Fibroblast of skin of right biceps (primary cell): ENCODE measurements at places on chromosomes 16 and 17.
A peak's percentile ranks its signal among the peaks of the same experiment; 100 is the strongest.

GRCh38 chr17:34257299-34257985 is 2.4 kb downstream of the CCL2 start:
- no peak for DNase-seq

GRCh38 chr17:62827746-62828485 is 19.8 kb upstream of the MARCHF10 start:
- peak; percentile 87 for DNase-seq

DNA sequence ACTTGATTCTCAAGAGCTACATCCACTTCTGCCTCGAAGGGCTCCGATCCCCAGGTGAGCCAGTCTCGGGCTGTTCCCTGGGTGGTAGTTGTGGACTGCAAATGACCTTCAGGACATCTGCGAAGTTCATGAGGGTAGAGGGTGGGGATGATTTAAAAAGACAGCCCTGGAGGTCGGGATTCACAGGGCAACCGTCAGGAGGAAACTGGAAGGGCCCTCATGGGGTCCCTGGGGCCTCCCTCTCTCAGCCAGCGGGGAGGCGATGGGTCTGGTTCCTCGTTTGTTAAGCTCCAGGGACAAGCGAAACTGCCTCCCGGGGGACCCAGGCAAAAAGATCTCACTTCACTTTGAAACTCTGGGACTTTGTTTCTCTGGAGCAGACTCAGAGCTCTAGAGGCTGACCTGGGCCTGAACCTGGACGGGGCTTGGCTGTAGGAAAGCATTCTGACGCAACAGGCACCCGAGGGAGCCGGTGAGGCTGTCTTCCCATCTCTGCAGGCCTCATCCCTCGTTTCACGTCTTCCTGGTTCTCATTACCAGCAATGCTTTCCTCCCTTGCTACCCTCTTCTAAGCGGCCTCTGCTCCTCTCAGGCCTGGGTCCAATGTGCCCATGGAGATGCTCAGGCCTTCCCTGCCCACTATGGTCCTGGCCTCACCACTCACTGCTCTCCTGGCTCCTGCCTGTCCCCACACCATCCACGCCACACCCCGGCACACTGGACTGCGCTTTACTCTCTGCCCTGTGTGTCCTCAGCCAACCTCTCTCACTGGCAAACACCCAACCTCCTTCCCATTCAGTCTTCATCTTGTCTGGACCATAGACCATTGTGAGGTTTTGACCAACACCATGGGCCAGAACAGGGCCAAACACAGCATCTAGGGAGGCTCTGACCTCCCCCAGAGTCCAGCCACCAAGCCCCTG is 214.2 kb upstream of the TNRC6C start:
- DNase-seq, result no peak

- no peak for DNase-seq
These were observed 10.7 kb upstream of the PIPOX start for GRCh38 chr17:29032013-29032856.

GRCh38 chr17:80006811-80007752 is 28.6 kb downstream of the TBC1D16 start:
- no peak for DNase-seq

DNA sequence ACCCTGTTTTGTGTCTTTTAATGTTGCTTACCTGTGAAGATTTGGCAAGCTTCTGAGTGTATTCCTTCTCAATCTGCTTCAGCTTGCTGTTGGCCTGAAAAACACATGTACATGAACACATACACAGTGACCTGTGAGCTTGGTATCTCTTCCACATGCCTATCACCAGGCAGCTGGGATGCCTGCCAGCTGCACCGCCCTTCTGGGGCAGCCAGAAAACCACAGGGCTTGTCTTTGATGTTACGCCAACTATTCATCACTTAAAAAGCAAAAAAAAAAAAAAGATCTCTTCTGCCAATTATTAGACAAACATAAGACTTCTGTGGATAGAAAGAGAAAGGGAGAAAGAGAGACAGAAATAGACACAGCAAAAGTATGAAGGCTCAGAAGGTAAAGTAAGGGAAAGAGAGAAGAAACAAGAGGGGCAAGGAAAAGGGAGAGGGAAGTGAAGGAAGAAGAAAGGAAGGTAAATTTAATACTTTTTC is 189.2 kb upstream of the AXIN2 start:
- peak; percentile 94 for DNase-seq

GRCh38 chr16:83366228-83366627 is 441.6 kb upstream of the HSBP1 start:
- peak; percentile 46 for DNase-seq

DNA sequence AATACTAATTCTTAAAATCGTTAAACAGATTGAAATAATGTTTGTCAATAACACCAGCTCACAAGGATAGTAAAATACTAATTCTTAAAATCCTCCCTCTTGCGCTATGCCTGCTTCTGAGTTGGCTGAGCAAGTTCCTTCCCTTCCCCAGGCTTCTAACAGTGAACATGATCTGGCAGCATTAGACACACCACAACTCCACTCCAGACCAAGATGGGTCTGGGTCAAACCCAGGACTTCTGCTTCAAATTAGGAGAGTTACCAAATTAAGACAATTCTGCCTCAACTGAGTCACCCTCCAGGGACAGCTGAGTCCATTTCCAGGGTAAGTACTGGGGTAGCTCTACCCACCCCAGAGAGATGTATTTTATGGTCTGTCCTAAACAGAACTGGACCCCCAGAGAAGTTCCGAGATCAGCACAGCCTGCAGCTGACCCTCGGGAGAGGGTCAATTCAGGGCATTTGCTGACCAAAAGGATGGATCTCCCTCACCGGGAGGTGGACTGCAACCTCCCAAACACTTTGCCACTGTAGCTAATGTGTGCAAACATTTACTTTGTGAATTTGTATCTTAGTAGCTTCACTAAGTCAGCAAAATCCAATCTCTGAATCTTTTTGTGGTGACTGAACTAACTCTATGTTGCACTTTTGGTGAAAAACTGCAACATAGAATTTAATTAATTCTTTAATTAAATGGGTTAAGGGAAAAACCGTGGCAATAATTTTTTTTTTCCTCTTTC is 48.8 kb downstream of the ADCY9 start:
- DNase-seq, result peak; percentile 54

DNA sequence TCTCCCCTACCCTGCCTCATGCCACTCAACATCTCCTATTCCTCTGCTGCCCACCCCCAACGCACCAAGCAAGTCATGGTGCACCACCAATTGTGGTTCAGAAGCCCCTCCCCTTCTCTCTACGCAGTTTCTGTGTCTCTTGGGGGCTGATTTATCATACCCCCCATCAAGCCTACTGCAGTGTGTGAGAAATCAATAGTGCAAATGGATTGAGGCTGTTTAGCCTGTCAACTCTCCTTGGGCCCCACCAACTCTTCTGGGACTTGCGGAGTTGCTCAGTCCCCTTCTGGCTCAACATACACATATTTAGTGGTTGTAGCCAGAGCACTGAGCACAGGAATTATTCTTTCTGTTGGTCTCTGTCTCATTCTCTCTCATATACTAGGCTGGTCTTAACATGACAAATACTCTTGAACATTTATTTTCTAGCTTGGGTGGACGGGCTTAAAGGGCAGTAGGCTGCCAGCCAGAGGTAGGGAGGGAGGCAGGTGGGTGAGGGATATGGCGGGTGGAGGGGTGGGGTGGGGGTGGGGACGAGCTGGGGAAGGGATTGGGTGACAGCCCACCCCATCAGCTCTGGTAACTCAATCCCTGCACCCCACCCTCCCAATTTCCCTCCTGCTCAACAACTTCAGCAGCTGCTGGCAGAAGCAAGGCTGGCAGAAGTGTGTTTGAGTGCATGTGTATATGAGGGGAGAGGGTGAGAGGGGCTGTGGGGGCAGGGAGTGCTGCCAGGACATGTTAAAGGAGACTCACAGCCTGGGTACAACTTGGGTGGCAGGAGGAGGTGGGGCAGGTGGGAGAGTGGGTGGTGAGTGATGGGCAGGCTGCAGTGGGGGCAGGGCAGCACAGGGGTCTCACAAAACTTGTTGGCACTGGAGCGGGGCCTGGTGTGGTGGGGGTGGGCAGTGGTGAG is 4.9 kb downstream of the RARA start:
- DNase-seq, result peak; percentile 71

- DNase-seq, result peak; percentile 63
These were observed 20.3 kb downstream of the METRNL start for GRCh38 chr17:83099570-83100181.
